Fibroblast of lung (primary cell): ENCODE measurements at places on chromosomes 16 and 17. TPM values are rescaled to one million over a fixed set of nuclear protein-coding genes. Genes with fewer than 3 reads are reported as not detected.

The NT5M gene
- 1.0 and 1.2 TPM in 2 replicates for total RNA-seq

The GAST gene
- not detected in 2 replicates for total RNA-seq

The IL32 gene
- total RNA-seq: 4.4 and 5.1 TPM in 2 replicates

The SLC5A10 gene
- total RNA-seq: under 0.01 TPM in 1 of 2 replicates, not detected in the other

The KRTAP1-5 gene
- 0.17 TPM in 1 of 2 replicates, not detected in the other for total RNA-seq

The C16orf89 gene
- total RNA-seq: 5.9 and 9.8 TPM in 2 replicates

The ABCC11 gene
- under 0.01 and 0.17 TPM in 2 replicates for total RNA-seq

The CDRT15L2 gene
- total RNA-seq: not detected in 2 replicates

The QPRT gene
- 53.7 and 94.0 TPM in 2 replicates for total RNA-seq

The TP53TG3F gene
- not detected in 2 replicates for total RNA-seq

The TLCD2 gene
- total RNA-seq: 5.1 and 9.7 TPM in 2 replicates

The CA10 gene
- not detected in 2 replicates for total RNA-seq

The HYDIN gene
- 1.3 and 1.7 TPM in 2 replicates for total RNA-seq

The CHST6 gene
- total RNA-seq: 0.17 and 0.26 TPM in 2 replicates

The AATK gene
- 0.26 and 0.50 TPM in 2 replicates for total RNA-seq

The SEZ6 gene
- total RNA-seq: not detected in 2 replicates

The CIBAR2 gene
- not detected in 2 replicates for total RNA-seq

The KCNG4 gene
- total RNA-seq: not detected in 2 replicates

The GNG13 gene
- not detected in 2 replicates for total RNA-seq

The SSTR5 gene
- not detected in 2 replicates for total RNA-seq

The DPEP3 gene
- total RNA-seq: not detected in 2 replicates

The ANKFN1 gene
- 0.26 TPM in 1 of 2 replicates, not detected in the other for total RNA-seq

The CTRL gene
- 0.26 and 0.33 TPM in 2 replicates for total RNA-seq

The ZDHHC1 gene
- total RNA-seq: 4.4 and 6.4 TPM in 2 replicates

The FSCN2 gene
- total RNA-seq: 1.5 and 2.0 TPM in 2 replicates

The RGS9 gene
- 1.7 and 2.1 TPM in 2 replicates for total RNA-seq

The KRT12 gene
- not detected in 2 replicates for total RNA-seq

The BFAR gene
- 78.4 and 81.2 TPM in 2 replicates for total RNA-seq

The ENKD1 gene
- total RNA-seq: 17.8 and 19.0 TPM in 2 replicates

The ABAT gene
- total RNA-seq: 1.3 and 1.8 TPM in 2 replicates

The PRCD gene
- 4.1 and 4.3 TPM in 2 replicates for total RNA-seq

The PLLP gene
- total RNA-seq: not detected in 2 replicates

The JUP gene
- 6.4 and 13.2 TPM in 2 replicates for total RNA-seq

The TBC1D3G gene
- total RNA-seq: not detected in 2 replicates

The CCL15 gene
- not detected in 2 replicates for total RNA-seq

The MT1F gene
- 0.26 and 2.1 TPM in 2 replicates for total RNA-seq

The IL17C gene
- total RNA-seq: not detected in 2 replicates

The HSD17B2 gene
- 0.33 TPM in 1 of 2 replicates, not detected in the other for total RNA-seq

The CDH5 gene
- total RNA-seq: under 0.01 TPM in 1 of 2 replicates, not detected in the other

The POLR3K gene
- total RNA-seq: 2.6 and 3.3 TPM in 2 replicates

The CYTH1 gene
- total RNA-seq: 6.7 and 9.9 TPM in 2 replicates

The TIMP2 gene
- total RNA-seq: 88.9 and 155 TPM in 2 replicates
